ENCODE measurements at places on chromosomes 4 and X.

GRCh38 chrX:153447581-153447960, 1.7 kb upstream of the TREX2 start:
- no peak for DNase-seq

GRCh38 chrX:11532291-11533078, 133.2 kb downstream of the ARHGAP6 start:
- DNase-seq = no peak

DNA sequence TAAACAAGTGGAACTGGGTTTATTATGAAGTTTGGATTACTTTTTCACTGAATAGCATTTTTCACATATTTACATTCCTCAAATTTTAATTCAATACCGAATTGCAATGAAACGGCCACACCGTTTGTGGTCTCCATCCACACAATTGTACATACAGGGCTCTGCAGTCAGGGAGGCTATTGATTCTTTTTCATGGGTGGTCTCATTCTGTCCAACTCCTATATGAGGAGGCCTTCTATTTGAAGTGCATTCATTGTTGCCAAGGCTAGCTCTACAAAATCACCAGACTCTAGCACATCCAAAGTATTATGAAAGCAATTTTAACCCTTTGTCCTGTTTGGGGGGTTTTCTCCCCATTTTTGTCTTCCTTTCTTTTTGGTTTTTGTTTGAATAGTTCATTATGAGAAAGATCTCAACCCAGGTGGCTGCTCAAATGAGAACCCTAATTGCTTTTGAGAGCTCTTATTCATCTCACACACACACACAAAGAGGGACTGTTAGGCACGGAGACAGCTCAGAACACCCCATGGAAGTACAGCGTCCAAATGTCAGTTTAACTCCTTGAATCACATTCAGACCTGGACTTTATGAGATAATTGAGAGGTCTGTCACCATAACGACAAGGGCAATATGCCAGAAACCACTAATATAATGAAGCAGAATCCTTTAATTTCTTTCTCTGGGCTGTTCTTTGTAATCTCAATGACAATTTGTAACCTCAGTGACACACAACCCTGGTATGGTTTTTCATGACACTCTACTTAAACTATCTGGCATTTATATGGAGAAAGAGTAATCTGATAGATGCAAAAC, 79.4 kb downstream of the NLGN4X start:
- DNase-seq = no peak

DNA sequence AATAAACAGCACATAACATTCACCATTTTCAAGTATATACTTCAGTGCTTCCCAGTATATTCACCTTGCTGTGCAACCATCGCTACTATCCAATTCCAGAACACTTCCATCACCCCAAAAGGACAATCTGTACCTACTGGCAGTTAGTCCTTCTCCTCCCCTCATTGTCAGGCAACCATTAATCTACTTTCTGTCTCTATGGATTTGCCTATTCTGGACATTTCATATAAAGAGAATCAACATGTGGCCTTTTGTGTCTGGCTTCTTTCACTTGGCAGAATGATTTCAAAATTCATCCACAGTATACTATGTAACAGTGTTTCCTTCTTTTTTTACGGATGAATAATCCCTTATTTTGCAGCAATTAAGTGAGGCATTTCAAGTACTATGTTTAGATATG, 189.4 kb downstream of the FBXW7 start:
- no peak for DNase-seq

DNA sequence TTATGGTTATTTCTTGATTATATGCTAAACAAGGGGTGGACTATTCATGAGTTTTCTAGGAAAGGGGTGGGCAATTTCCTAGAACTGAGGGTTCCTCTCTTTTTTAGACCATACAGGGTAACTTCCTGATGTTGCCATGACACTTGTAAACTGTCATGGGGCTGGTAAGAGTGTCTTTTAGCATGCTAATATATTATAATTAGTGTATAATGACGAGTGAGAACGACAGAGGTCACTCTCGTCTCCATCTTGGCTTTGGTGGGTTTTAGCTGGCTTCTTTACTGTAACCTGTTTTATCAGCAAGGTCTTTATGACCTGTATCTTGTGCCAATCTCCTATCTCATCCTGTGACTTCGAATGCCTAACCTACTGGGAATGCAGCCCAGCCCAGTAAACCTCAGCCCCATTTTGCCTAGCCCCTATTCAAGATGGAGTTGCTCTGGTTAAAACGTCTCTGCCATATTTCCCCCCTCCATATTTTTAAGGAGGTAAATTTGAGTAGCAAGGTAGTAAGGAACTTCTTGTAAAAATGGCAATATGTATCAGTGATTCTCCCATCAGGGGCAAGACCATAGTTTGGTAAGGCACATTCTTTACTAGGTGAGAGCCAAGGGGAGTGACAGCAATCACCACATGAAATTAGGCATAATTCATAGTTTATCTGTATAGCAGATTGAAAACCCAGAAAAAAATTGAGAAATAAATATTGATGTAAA, 2.6 kb downstream of the CXCL2 start:
- no peak for DNase-seq

GRCh38 chr4:182729516-182729915, 187.7 kb downstream of the DCTD start:
- DNase-seq = no peak

DNA sequence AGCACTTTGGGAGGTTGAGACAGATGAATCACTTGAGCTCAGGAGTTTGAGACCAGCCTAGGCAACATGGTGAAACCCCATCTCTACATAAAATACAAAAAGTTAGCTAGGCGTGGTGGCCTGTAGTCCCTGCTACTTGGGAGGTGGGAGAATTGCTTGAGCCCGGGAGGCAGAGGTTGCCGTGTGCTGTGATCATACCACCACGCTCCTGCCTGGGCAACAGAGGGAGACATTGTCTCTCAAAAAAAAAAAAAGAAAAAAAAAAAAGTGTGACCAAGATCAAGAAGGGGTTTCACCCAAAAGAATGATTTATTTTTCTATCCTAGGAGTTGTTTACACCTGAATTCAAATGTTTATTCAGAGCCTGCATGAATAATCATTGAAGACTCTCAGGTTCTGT, 572.4 kb upstream of the GALNT7 start:
- DNase-seq = no peak

DNA sequence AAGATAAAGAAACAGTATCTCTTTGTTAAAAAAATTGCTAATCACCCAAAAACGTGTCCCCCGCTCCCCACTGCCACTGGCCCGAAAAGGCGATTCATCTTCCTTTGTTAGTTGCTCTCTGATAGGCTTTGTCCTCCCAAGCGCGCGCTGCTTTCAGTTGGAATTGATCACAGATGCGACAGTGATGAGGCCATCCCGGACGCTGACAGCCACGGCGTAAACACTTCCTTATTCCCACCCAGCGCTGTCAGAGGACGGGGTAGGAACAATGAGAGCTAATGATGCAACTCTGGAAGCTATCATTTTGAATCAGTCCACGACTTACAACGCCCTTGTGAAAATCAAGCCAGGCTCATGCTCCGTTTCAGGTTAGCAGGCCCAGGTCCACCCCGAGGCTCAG, 21.4 kb downstream of the SOD3 start:
- DNase-seq = peak; percentile 27

- DNase-seq = no peak
Measured at GRCh38 chr4:38383646-38384121, 280.3 kb upstream of the KLF3 start.

All from caudate nucleus (tissue), 63 donors.